CD4-positive, alpha-beta T cell (primary cell): ENCODE measurements at places on chromosomes 12 and 14. TPM values are rescaled to one million over a fixed set of nuclear protein-coding genes. Genes with fewer than 3 reads are reported as not detected.

DNA sequence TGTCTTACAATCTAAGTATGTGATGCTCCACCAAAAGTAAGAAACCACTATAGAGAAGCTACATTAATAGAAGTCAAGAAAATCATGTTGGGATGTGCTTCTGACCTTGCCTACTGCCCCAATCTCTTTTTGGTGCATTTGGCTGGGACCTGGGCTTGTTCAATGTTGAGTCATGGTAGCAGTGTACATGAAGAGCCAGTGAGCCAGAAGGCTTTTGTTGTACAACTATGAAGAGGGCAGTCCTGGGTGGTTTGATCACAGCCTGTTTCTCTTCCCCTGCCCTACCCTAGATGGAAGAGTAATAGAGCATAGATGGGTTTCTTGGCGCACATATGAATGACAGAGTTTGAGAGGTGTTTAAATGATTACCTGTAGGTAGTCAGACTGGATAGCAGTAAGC, 56.4 kb downstream of the UBR7 start:
- DNase-seq, result no peak
- no peak overlapping the region for H3K4me3 ChIP-seq
- no peaks in the 10 kb centered on the region for H3K27me3 ChIP-seq
- no peaks in the 10 kb centered on the region for H3K4me1 ChIP-seq
- H3K27ac ChIP-seq, result no peak overlapping the region

GRCh38 chr14:34965912-34966311, 16.9 kb upstream of the SRP54 start:
- H3K4me1 ChIP-seq, result no peaks in the 10 kb centered on the region
- no peak overlapping the region for H3K4me3 ChIP-seq

DNA sequence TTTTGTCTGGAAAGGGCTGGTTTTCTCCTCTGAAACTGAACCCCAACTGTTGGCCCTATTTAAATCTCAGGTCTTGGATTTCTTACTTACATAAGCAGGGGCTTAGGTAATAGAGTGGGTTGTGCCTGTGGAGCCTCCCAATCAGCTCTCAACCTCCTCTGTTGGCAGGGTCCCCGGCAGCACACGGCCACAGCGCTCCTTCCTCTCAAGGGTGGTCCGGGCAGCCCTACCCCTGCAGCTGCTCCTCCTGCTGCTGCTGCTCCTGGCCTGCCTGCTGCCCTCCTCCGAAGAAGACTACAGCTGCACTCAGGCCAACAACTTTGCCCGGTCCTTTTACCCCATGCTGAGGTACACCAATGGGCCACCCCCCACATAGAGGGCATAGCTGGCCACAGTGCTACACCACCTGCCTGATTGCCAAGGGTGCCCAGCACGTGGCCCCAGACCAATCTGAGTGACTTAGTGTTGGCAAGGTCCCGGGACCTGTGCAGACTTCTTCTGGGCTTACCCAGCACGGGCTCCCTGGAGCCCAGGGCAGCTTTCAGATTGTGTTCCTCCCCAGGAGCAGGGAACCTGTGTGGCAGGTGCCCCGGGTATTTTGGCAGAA, 68.9 kb downstream of the ESR2 start:
- no peak overlapping the region for H3K4me3 ChIP-seq
- H3K27me3 ChIP-seq, result no peaks in the 10 kb centered on the region
- no peak overlapping the region for H3K27ac ChIP-seq
- H3K4me1 ChIP-seq, result no peaks in the 10 kb centered on the region
- H3K36me3 ChIP-seq, result peaks cover 93% of the 10 kb centered on the region
- no peak for DNase-seq

- no peak overlapping the region for H3K27ac ChIP-seq
- no peak overlapping the region for H3K4me3 ChIP-seq
- no peak for DNase-seq
- no peaks in the 10 kb centered on the region for H3K36me3 ChIP-seq
Measured at GRCh38 chr14:96416292-96416691, 24.4 kb downstream of the AK7 start.

- DNase-seq, result no peak
- H3K27ac ChIP-seq, result no peak overlapping the region
- H3K36me3 ChIP-seq, result no peaks in the 10 kb centered on the region
- peaks cover 19% of the 10 kb centered on the region for H3K4me1 ChIP-seq
Measured at GRCh38 chr12:53939141-53940108, 794 bp downstream of the HOXC13 start.

GPR137C gene
- total RNA-seq, result 0.08 TPM

ISCU gene
- total RNA-seq, result 270 TPM

FOXM1 gene
- 0.59 TPM for total RNA-seq
